ENCODE measurements at places on chromosomes 3 and 15.

DNA sequence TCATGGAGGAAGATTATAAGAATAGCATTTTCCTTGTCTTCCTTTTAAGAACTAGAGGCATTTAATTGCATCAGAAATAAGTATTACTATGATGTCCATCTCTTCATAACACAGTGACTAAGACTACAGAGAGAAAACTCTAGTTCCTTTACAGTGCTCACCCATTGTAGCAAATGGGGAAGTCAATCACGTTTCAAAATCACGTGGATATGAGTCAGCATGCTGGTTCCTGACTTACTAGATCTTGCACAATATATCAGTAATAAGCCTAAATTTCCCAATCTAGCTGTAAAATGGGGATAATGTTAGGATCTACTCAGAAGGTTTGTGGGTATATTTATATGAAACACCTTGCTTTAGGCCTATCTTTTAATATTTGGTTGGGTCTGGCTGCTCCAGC lies 254.8 kb upstream of the EOMES start:
- DNase-seq: no peak

- DNase-seq: no peak
Measured at GRCh38 chr15:99721896-99722295, 11.3 kb downstream of the LYSMD4 start.

DNA sequence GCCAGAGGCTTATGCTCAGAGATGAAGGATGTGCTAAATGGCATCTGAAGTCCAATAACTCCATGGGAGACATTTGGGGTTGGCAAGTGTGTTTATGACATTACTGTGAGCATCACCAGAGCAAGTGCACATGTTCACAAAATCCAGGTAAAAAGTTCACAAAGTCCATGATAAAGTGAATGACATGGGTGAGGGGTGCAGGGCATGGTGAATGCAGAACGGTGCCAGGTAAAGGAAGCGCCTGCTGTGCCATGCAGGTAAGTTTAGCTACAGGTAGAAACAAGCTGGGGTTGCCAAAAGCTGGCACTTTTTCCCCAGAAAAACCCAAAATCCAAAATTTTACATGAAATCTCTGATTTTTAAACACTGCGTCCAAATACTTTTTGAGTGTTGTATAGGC lies 268.2 kb downstream of the ABHD5 start:
- no peak for DNase-seq

- no peak for DNase-seq
Measured at GRCh38 chr3:13574798-13575451, 26.0 kb downstream of the FBLN2 start.

DNA sequence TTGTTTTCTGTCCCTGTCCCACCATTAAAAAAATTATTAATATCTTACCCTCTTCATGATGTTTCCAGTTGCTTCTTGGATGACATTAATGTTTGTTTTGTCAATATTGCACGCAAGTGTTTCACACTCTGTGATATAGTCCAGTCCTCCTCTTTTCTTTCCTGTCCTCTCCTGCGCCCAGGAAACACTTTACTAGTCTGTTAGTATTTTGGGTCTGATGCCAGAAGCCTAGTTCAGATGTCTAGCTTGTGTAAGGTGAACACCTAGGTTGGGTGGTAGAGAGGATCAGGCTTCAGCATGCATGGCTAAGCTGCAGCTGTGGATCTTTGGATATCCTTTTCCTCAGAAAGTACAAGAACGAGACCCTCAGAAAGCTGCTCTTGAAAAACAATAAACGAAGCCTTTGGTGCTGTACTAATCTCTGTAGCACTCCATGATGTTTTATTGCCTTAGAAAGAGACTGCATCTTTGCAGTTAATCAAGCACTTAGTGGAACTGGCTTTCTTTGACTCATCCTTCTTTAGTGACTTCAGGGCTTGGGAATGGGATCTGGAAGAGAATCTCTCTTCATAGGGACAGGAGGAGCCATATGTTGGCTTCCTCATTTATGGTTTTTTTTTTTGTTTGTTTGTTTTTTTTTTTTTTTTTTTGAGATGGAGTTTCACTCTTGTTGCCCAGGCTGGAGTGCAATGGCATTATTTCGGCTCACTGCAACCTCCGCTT lies 253.4 kb downstream of the LPP start:
- DNase-seq: no peak

DNA sequence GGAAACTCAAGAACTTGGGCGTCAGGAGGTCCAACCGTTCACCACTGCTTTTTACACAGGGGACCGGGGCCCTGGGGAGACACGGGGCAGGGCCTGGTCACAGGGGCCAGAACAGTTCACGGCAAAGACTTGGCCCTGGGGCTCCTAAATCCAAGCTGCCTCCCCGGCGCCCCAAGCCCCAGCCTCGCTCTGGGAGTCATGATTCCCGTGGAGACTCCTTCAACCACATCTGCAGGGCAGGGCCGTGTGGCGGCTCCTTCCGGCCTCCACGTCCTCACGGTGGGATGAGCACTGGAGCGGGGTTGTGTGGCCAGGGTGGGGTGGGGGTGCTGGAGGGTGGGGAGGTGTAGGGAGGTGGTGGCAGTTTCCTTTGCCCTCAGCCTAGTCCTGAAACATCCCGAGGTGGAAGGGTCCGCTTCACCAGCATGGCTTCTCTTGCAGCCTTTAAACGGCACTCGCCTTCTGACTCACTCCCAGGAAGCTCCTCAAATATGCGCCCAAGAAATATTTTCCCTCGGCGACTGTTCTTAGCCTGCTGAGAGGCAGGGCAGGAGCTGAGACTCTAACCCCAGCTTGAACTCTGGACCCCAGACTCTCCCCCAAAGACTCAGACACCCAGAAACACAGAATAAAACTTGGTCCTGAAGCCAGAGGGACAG lies 1.8 kb downstream of the MUC4 start:
- no peak for DNase-seq

All from hypothalamus (tissue), 51 donors.